Fibroblast of upper back skin (primary cell): ENCODE measurements at places on chromosomes 7 and 10.

GRCh38 chr10:45809837-45810236 is 37.5 kb downstream of the AGAP4 start:
- no peak for DNase-seq

DNA sequence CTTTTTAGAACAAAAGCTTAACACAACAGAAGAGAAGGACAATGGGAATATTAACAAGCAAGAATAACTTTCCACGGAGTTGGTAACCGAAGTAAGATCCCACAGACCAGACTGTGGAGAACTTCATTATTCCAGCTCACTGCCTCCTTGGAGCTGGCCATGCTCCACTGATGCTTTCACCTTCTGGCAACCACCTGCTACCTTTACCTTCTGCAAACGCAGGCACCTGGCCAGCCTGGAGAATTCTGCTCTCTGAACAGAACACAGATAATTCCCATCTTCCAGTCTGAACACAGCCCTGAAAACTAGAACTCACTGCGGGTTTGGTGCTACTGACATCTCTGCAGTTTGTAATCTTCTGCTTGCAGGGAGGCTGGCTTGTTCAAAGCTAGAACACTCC is 66.5 kb downstream of the JAZF1 start:
- DNase-seq = no peak

DNA sequence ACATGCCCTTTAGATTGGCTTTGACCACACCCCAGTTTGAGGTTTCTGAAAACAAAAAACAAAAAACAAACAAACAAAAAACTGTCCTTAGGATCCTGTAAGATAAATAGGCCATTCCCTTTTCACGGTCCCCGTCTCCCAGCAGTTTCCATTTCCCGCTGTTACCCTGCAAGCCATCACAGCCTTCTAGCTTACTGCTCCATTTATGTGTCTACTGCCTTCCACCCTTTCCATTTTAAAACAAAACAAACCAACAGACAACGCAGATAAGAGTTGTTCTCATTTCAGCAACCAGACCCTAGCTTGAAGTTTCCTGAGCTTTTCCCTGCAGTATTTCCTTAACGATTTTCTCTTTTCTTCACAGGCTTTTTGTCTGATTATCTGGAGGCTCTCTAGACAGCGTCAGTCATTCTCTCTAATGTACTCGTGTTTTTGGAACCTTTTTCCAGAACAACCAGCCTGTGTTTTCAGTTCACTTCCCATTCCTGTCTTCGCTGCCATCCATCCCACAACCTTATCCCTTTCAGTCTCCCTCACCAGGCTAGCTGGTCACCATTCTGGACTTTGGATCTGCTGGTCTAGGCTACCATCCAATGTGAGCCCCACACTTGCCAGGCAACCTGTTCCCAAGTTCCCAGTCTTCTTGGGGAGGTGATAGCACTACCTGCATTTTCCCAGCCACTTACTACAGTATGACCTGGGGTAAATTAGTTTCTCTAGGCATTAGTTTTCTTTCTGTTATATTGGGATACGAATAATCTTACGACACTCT is 317.3 kb upstream of the FZD1 start:
- DNase-seq = no peak

- peak; percentile 66 for DNase-seq
Measured at GRCh38 chr7:112892263-112892662, 102.1 kb upstream of the TMEM168 start.

GRCh38 chr10:71093531-71093930 is 118.8 kb upstream of the UNC5B start:
- DNase-seq = no peak

GRCh38 chr7:1889556-1890181 is 219.6 kb downstream of the ELFN1 start:
- DNase-seq = peak; percentile 56

GRCh38 chr10:10589540-10590303 is 427.9 kb upstream of the CELF2 start:
- peak; percentile 92 for DNase-seq

GRCh38 chr7:34900891-34901513 is 136.3 kb downstream of the DPY19L1 start:
- no peak for DNase-seq

DNA sequence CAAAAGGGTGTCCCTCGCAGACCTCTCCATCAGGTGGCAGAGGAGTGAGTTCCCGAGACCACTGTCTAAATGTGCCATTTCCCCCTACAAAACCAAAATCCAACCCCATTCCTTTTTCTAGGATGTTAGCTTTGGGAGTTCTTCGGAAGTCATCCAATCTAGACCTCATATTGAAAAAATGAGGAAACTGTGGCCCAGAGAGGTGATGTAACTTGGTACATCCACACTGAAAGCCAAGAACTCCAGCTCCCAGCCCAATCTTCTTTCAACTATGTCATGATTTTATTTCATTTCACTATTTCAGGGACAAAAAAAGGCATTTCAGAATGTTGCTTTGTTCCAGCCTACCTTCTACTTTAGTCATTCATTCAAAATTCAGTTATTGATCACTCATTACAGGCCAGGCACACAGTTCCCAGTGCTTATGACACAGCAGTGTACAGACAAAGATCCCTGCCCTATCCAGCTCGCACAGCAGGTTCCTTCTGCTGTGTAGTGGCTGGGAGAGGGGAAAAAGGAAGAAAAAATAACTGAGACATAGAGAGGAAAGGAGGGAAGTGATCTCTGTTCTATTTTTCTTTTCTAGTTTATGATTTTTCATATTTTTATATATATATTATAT is 35.8 kb downstream of the SCRN1 start:
- DNase-seq = peak; percentile 61

DNA sequence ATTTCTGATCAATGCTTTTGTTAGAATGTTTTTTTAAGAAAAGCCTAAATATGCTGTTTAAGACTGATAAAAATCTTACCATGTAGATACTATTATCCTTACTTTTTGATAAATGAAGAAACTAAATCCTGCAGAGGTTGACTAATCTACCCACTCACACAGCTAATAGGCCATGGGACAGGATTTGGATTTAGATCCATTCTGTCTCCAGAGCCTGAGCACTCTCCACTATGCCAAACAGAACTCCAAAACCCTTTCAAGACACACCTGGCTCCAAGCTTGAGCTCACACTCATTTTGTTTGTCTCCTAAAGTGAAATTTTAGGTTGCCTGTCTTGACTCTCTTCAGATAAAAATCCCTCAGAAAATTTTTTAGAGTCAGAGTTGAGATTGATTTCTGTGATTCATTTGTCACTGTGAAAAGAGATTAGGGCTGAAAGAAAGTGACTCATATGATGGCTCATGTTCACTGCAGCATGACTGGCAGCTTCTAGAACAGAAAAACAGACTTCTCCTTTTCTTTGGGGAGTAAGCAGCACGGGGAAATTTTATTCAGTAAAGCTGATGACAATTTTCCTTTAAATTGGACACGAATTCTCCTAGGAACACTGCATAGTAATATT is 132.3 kb upstream of the POT1 start:
- peak; percentile 45 for DNase-seq
